Natural killer cell (primary cell): ENCODE measurements at places on chromosomes 13 and 19. TPM values are rescaled to one million over a fixed set of nuclear protein-coding genes. Genes with fewer than 3 reads are reported as not detected.

The BSG gene
- total RNA-seq, result 229 TPM

The SKA3 gene
- 1.3 TPM for total RNA-seq

The IGSF23 gene
- not detected for total RNA-seq

The KLK3 gene
- total RNA-seq, result not detected

The LGALS7B gene
- total RNA-seq, result not detected

The KIR2DL4 gene
- total RNA-seq, result 7.3 TPM

The PLD3 gene
- total RNA-seq, result 107 TPM

The ZNF222 gene
- total RNA-seq, result 7.6 TPM

The FCAR gene
- total RNA-seq, result 6.7 TPM

The PROSER1 gene
- 70.2 TPM for total RNA-seq

The ZNF534 gene
- not detected for total RNA-seq

The TMEM238 gene
- total RNA-seq, result 4.0 TPM

The WASF3 gene
- not detected for total RNA-seq

The ZNF264 gene
- 62.1 TPM for total RNA-seq

The C1QTNF9B gene
- total RNA-seq, result not detected

The F10 gene
- total RNA-seq, result not detected

The SLAIN1 gene
- total RNA-seq, result 25.7 TPM

The MEDAG gene
- not detected for total RNA-seq

The RAB3A gene
- total RNA-seq, result 7.8 TPM

The FUT2 gene
- total RNA-seq, result not detected

The SHISA2 gene
- total RNA-seq, result not detected

The NCCRP1 gene
- total RNA-seq, result not detected

The FLT1 gene
- 0.05 TPM for total RNA-seq

The TEAD2 gene
- not detected for total RNA-seq

The ZNF320 gene
- 14.0 TPM for total RNA-seq

The CRTC1 gene
- total RNA-seq, result 14.1 TPM

The OSCAR gene
- 5.4 TPM for total RNA-seq

The LRRC8E gene
- total RNA-seq, result not detected

The TMEM150B gene
- 2.1 TPM for total RNA-seq

The PROZ gene
- not detected for total RNA-seq

The STAP2 gene
- total RNA-seq, result 2.0 TPM
